ENCODE measurements at places on chromosomes 5 and 9. TPM values are rescaled to one million over a fixed set of nuclear protein-coding genes. Genes with fewer than 3 reads are reported as not detected.

ESM1 gene
- total RNA-seq, result not detected

SLCO6A1 gene
- not detected for total RNA-seq

OGN gene
- not detected for total RNA-seq

CD14 gene
- total RNA-seq, result 5.1 TPM
